NCI-H460 (cell line): ENCODE measurements at places on chromosomes 12 and 14. TPM values are rescaled to one million over a fixed set of nuclear protein-coding genes. Genes with fewer than 3 reads are reported as not detected.

Gene ABCB9
- total RNA-seq = 2.7 and 3.9 TPM in 2 replicates

Gene TMTC1
- 10.7 and 11.9 TPM in 2 replicates for total RNA-seq

Gene OAS1
- 133 and 137 TPM in 2 replicates for total RNA-seq

Gene LTB4R
- total RNA-seq = 11.1 and 13.4 TPM in 2 replicates

Gene CCDC197
- not detected in 2 replicates for total RNA-seq

Gene SOX5
- not detected in 2 replicates for total RNA-seq

Gene WNT1
- total RNA-seq = not detected in 2 replicates

Gene POTEM
- total RNA-seq = not detected in 2 replicates

Gene PPP2R5E
- 26.9 and 28.1 TPM in 2 replicates for total RNA-seq

Gene SLC5A8
- not detected in 2 replicates for total RNA-seq

Gene ATF7IP
- total RNA-seq = 23.2 and 25.5 TPM in 2 replicates

DNA sequence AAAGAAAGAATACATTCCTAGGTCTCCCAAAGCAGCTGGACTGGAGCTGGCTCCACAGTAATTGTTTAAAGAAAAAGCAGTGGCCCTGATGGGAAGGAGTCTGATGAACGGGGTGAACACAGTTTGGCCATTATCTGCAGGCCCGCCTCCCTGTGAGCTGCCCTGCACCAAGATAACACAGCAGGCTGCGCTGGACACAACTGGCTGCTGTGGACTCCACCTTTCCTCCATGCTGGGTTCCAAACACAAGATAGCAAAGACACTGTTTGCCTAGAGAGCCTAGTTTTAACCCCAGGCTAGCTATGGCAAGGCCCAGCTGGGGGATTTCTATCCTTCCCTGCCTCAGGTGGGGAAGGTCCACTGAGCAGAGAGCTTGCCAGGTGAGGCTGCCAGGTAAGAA lies 34.6 kb downstream of the ZFP36L1 start:
- no peak for DNase-seq

- DNase-seq = no peak
These were observed 66.0 kb upstream of the ACTN1 start for GRCh38 chr14:69044965-69045555.

DNA sequence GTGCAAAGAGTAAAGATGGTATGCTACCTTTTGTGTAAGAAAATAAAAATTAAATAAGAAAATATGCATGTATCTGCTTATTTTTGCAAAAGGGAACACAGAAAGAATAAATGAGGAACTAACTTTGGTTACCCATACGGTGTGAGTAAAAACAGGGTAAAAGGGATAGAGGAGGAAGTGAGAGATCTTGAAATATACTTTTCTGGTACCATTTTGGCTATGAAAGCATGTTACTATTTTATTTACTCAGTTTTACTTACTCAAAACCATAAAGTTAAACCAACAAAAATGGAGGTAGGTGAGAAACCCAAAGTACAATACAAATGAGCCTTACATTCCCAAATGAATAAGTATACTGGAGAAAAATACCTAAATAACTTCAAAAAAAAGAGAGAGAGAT lies 122.0 kb upstream of the EGLN3 start:
- no peak for DNase-seq

- DNase-seq = peak; percentile 30
These were observed 3.3 kb downstream of the FBXL14 start for GRCh38 chr12:1591034-1591433.

GRCh38 chr12:15584366-15585041 lies 204.7 kb downstream of the EPS8 start:
- DNase-seq = peak; percentile 22

GRCh38 chr14:100271247-100271939 lies 32.4 kb downstream of the YY1 start:
- peak; percentile 44 for DNase-seq

DNA sequence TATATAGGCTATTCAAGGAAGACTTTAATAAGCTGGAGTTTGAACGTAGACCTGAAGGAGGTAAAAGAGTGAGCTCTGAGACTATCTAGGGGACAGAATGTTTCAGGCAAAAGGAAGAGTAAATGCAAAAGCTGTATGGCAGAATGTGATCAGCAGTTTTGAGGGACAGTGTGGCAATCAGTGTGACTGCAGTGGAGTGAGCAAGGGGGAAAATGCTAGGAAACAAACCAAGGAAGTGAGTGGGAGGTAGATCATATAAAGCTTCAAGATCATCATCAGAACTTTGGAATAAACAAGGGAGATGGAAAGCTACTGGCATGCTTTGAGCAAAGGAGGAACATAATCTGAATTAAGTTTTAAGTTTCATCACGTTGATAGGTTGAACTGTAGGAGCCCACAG lies 67.5 kb upstream of the BTG1 start:
- DNase-seq = no peak

GRCh38 chr14:58488550-58488949 lies 61.0 kb downstream of the KIAA0586 start:
- no peak for DNase-seq

- no peak for DNase-seq
These were observed 63.7 kb upstream of the YARS2 start for GRCh38 chr12:32819424-32819823.

- no peak for DNase-seq
These were observed 38.1 kb downstream of the PZP start for GRCh38 chr12:9169979-9170634.

DNA sequence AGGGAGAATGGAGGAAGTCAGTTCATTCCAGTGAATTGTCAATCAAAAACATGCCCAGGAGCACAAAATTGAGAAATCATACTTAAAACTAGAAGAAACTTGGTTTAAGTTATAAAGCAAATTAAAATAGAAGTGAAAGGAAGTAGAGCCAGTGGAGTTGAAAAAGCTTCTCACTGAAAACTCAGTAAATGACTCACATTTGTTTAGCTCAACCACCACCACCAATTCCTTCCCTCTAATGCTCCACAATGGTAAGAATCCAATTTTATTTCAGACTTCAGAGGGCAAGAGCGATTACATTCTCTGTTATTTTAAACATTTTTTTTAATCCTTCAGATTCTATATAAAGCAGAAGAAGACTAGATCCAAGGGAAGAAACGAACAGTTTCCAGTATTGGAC lies 19.4 kb downstream of the UTP20 start:
- DNase-seq = no peak

DNA sequence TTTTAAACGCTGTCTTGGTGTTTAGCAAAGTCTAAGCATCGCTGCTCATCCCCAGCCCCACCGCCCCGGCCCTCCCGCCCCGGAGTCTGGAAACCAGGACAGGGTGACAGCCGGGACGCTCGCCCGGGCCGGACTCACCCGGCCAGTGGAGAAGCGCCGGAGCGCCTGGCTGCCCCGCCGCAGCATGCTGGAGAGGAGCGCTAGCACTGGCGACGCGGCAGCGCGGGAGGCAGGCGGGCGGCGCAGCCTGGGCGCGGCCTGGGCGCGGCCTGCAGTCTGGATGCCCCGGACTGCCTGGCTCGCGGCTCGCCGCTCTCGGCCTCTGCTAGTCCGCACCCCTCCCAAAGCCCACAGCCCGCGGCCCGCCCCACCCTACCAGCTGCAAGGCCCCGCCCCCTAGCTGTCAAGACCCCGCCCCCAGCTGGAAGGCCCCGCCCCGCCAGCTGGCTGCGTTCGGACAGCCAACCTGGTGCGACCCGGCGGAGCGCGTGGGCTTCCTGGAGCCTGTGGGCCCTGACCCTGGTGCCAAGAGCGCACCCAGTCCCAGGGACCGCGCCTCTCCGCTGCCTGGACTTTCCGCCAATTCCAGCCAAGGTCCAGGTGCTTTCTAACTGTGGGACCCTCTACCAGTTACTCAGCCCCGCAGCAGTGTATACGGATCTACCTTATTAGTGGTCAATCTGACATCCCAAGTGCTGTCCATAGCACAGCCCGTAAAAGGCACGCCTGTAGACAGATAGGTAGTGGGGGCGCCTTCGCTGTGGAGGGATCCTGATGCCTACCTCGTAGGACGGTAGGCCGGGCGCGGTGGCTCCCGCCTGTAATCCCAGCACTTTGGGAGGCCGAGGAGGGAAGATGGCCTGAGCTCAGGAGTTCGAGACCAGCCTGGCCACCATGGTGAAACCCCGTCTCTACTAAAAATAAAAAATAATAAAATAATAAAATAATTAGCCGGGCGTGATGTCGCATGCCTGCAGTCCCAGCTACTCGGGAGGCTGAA lies at the start of gene ALDH1L2:
TSS of gene ALDH1L2 (minus strand) at position 208 of the 1,000 bp plus-strand sequence. CDS start at position 186, 22 bp downstream.
- peak; percentile 80 for DNase-seq

DNA sequence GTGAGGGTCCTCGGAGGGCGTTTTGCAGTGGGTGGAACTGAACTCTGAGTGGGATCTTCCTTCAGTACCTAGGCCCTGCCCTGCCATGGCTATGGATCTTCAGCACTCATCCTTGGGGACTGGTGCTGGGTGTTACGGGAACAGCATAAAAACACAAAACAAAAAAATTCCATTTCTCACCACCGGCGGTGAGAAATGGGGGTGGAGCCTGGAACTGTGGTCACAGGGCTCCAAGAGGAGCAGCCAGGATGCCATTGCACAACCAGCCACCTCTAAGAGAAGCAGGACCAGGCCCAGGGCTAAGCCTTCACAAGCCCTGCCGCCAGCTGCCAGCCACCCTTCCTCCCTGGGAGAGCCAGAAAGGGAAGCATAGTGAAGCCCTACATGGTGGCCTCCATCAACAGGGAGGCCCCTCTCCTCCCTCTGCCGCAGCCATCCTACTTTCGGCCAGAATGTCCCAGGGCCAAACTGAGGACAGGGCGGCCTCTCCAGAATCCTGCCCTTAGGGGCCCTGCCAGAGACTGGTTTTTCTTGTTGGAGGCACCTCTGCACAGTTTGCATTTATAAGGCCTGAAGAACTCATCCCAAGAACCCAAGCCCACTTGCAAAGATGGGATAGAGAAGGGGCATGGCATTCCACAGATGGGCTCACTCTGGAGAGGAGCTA lies 76.5 kb downstream of the VCPKMT start:
- no peak for DNase-seq

DNA sequence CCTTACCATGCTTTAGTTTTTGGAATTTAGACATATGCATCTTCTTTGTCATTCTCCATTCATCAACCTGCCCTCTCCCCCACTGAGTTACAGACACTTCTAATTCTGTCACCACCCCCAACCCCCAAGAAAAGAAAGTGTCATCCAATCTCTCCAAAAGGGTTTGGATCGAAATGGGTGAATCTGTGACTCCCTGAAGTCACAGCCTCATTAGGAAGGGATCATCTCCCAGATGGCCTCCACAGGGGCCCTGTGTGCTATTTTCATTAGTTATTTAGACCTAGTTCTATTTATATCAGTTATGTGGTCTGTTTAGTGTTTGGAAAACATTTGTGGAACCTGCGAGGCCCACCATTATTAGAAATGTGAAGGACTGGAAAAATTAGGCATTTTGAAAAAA lies 191.0 kb upstream of the ATP2B1 start:
- no peak for DNase-seq

DNA sequence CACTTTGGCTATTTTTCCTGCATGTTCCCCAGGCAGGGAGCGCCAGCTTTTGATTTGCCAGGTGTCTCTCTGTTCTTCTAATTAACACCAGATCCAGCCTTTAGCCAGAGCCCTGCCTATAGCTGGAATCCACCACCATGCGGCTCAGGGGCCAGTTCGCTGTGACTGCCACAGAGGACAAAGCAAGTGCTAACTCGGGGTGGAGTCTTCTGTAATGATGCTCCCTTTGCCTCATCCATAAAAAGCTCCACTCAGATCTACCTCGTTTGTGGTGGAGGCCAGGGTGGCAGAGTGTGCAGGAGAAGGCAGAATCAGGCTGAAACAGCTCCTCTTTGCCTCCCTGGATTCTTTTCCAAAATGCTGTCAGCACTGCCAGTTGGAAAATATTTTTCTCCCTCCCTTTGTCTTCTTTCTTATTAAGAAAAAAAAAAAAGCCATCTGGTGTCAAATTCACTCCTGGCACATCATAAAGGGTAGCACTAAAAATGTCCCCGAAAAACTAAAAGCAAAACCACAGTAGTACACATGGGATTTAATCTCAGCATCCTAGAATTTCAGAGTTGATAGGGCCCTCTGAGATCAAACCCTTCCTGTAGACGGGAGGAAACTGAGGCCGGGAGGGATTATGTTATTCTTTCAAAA lies 18.0 kb upstream of the CTDSP2 start:
- no peak for DNase-seq

DNA sequence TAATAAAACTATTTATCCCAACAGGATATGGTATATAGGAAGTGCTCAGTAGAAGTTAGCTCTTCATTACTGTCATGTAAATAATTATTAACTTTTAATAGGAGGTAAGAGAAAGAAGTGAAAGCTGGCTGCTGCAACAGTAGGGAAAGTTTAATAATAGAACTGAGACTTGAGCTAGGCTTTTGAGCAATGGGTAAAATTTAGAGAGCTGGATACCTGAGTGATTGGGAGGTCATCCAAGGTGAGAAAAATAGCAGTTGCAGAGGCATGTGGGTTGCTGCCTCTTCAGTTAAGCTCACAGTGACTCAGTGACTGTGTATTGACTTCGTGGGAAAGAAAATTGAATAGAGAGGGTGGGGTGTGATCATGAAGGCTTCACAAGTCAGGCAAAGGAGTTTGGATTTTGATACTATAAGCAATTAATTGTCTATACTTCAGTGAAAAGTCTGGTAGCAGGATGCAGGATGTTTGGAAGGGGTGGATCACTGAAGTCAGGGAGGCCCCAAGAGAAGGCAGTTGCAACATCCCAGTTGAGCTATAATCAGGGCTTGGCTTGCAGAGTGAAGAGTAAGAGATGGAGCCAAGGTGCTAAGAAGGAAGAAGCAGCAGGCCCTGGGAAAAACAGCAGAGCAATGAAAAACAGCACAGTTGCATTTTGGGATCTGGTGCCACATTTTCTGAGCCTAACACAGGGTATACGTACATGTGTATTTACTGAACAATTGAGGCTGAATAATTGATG lies 172.0 kb upstream of the FRMD6 start:
- peak; percentile 40 for DNase-seq

DNA sequence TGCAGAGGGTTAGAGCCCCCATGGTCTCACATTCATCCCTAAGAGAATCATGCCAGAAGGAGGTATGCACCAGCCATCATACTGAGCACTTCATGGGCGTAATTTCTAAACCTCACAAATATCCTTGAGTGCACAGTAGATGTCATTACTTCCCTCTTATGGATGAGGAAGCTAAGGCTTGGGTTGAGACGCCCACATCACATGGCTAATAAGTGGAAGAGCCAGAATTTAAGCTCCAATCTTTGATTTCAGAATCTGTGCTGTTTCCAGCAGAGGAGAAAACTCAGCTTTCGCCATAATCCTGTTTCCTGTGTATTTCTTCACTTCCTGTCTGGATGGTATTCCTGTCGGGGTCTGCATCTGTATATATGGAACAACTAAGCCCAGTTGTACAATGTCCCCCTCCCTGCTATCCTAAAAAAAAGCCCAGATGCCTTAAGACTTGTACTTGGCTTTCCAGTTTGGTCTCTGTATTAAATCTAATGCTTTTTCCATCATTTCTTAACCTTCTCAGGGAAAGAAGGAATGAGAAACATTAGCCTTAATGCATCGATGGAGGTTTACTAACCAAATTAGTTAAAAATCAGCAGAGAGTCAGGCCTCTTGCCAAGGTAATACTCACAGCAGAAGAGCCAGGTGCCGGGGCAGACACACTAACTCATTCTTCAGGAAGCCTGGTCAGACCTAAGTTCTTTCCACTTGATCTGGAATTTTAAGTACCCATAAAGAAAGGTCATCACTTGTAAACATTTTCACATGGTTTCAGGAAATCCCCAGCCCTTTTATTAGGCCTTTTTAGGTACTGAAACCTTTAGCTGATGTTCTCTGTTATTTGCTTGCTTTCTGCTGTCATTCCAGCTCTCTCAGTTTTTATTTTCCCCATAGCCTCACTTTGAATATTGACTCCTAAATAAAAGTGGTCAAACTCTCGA lies 5.3 kb downstream of the ISCU start:
- DNase-seq = no peak

GRCh38 chr14:66434464-66434863 lies 51.7 kb upstream of the CCDC196 start:
- DNase-seq = no peak
